ENCODE measurements at places on chromosomes 16 and 17.

GRCh38 chr16:53773150-53773846 is 69.3 kb downstream of the FTO start:
- DNase-seq = no peak

DNA sequence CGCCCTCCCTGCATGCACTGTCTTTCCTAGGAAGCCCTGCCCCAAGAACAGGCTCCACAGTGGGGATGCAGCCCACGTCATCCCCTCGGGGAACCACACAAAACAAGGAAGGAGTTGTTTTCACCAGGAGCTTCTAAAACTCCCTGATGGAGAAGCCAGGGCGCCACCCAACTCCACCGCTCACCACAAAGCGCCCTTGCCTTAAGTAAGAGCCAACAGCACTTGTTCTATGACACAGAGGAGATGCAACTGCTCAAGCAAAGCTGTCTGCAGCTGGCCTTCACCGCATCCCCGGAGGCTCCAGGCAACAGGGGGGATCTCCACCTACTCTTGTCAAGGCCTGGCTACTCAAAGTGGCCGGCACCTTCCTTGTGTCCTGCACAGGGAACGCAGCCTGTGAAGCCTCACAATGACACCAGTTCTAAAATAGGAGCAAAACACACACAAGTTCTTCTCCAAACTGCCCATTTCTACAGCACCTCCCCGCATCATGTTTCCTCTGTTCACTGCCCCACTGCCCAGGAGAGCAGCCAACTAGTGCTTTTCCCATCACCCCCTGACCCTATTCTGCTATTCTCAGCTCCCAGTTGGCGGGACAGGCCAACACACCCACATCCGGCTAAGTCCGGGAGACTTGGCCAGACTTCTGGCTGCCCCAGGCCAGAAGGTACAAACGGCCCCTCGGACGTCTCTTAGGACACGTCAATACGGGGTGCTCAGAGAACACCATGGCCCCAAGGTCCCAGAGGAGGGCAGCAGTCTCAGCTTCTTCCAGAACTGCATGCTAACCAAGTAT is 24.2 kb downstream of the MPG start:
- no peak for DNase-seq

- no peak for DNase-seq
Measured at GRCh38 chr17:38605411-38605840, 326 bp downstream of the SRCIN1 start.

- DNase-seq = no peak
Measured at GRCh38 chr17:33273743-33274410, 19.2 kb downstream of the ASIC2 start.

All from epithelial cell of prostate (primary cell).